Mesothelial cell of epicardium (in vitro differentiated cells): ENCODE measurements at places on chromosomes 3 and 15. TPM values are rescaled to one million over a fixed set of nuclear protein-coding genes. Genes with fewer than 3 reads are reported as not detected.

GRCh38 chr15:58420579-58421043 is 11.2 kb upstream of the LIPC start:
- DNase-seq: no peak

DNA sequence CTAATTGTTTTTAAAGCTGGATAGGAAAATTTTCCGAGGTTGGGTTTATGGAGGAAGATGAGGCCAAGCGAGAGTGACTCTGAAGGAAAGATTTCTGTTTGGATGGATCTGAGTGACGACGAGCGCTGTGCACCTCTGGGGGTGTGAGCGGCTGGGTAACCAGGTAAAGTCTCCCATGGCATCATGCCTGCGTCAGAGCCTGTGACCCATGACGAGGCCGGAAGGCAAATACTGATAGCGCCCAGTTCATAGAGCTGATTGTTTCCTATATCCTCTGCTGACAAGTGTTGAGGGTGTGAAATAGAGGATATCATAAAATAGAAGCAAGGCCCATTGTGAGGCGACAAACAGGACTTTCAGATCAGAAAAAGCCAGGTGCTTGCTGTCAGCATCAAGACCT is 33.7 kb upstream of the MAGEF1 start:
- DNase-seq: no peak

GRCh38 chr3:107476462-107476861 is 46.3 kb upstream of the BBX start:
- DNase-seq: no peak

DNA sequence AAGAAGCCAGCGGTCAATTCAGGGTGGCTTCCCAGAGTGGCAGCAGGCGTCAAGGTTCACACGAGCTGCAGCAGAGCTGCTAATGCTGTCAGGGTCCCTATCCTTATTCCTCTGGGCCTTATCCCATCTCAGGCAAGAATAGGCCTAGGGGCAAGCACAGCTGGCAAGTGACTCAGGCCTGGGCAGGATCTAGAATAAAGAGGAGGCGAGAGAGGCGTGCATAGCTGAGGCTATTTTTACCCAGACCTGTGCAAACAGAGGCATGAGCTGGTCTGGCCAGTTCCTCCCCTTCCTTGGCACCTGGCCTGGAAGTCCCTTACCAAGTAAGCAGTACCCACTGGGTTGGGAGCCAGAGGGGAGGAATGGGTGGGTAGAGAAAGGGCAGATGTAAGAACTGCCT is 12.2 kb upstream of the VIPR1 start:
- DNase-seq: no peak

Gene LDHAL6B
- not detected in 3 replicates for total RNA-seq

DNA sequence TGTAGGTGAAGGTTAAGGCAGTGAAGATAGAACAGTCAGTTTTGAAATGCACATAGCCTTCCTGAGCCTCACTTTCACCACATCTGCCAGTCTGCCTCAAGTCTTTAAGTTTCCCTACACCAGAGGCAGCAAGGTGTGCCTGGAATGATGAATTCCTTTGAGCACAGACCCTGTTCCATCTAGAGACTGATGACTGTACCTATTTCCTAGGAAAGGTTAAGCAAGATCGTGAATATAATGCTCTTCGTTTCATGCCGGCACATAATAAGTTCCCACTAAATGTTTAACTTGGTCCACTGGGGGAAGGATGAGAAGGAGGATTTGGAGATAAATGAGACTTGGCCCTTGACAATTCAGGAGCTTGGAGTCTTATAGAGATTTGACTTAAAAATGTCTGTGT is 141.9 kb downstream of the LPP start:
- DNase-seq: no peak
